ENCODE measurements at places on chromosomes 2 and 18.

GRCh38 chr2:172962824-172963223, 112.8 kb upstream of the MAP3K20 start:
- no peak for DNase-seq

GRCh38 chr2:67289921-67290371, 107.2 kb upstream of the ETAA1 start:
- DNase-seq = no peak

DNA sequence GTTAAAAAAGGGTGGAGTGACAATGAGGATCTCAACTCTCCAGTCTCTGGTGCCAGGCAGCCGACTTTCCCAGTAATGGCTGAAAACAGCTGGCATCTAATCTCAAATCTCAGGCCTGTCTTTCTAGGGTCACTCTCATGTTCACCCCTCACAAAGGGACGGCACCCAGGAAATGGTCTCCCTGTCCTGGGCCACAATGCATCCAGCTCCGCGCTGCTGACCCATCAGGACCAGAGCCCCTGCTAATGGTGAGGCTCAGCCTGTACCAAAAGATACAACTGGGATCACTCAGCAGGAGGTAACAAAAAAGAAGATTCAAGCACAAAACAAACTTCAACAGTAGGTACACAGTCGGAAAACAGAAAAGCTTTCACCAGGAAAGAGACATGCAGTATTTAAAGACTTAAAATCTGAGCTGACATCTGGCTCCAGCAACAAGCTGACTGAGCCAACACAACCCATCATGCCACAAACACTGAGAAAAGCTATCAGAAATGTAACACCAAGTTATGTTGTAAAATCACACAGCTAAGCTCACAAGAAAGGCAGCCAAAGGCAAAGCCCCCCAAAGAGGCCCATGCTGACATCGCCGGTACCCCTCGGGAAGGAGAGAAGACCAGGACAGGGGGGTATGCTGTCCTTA, 13.6 kb upstream of the KIDINS220 start:
- no peak for DNase-seq

GRCh38 chr2:215746226-215746886, 267.0 kb downstream of the MREG start:
- DNase-seq = no peak

GRCh38 chr2:113233593-113234550, 44.8 kb downstream of the PAX8 start:
- no peak for DNase-seq

DNA sequence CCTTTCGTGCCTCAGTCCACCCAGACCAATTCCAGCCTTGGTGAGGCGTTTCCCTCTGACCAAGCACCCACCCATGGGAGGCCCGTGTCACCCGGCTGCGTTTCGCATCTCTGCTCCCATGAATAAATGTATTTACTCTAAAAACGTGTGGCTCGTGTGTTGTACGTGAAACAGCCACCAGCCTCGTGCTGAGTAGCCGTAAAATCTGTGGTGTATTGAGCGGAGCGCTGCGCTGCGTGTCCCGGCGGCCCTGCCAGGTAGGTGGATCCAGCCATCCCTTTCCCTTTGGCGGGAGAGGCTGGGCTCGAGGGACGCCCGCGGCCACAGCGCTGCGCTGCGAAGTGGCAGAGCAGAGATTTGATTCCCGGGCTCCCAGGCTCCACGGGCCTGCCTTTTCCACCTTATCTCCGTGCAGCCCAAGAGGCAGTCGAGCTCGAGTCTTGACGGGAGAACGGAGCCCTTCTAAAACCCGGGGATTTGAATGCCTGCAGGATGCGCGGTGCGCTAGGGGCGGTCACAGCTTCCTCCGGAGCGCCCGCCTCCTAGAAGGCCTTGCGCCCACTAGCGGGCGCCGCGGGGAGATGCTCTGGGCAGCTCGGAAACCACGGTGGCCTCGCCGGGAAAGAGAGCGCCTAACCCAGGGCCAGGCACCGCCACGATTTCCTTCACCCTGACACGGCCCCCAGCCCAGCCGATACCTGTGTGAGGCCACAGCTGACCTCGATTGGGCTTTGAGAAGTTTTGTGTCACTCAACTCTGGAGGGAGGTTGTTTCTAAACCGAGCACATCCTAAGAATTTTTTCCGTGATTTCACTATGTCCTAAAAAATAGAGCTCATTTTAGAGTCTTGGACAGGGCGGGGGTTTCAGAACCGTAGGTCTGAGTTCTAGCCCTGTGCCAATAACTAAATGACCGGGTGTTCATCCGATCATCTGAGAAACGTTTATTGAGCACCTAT, 3.9 kb upstream of the PSMD1 start:
- peak; percentile 27 for DNase-seq

DNA sequence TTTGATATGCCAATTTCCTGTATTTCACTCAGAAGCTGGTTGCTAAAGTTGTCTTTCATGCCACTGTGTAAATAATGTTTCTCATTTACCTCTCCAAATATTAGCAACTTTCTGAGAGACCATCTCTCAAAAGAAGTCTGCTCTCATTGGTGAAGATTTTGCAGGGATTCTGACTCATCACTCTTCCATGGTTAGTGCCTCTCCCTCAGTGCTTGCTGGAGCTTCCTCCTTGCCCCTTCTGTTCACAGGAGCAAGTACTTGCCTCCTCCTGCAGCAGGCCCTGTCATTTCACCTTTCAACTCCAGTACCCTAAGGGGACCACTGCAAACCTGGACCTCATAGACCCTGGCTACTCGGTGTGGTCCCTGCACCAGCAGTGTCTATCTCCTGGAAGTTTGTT, 168.8 kb downstream of the ZNF385B start:
- no peak for DNase-seq

DNA sequence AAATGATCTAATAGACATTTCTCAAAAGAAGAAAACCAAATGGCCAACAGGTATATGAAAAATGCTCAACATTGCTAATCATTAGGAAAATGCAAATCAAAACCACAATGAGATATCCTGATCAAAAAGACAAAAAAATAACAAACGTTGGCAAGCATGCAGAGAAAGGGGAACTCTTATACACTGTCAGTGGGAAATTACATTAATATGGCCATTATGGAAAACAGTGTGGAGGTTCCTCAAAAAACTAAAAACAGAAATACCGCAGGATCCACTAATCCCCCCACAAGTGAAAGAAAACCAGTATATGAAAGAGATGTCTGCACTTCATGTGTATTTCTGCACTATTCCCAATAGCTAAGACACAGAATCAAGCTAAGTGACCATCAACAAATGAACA, 57.7 kb upstream of the CTIF start:
- DNase-seq = no peak

- no peak for DNase-seq
Observed at GRCh38 chr18:211582-211981, 53.2 kb downstream of the USP14 start.

- no peak for DNase-seq
Observed at GRCh38 chr2:56580242-56580641, 396.5 kb downstream of the CCDC85A start.

DNA sequence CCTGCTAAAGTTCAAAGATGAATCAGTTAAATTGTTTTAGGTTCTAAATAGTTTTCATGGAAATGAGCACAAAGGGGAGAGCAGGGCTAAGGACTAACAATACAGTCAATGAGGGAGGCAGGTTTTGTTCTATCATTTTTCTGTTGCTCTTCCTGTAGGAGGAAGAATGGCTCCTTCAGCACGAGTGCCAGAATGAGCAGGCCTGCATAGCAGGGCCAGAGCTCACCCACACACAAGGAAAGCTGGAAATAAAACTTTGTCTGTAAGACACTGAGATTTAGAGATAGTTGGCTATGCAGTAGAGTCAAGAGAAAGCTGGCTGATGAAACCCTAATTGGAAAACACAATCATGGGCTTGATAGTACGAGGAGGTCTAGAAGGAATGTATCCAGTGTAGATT, 313.3 kb downstream of the MBD2 start:
- DNase-seq = no peak

GRCh38 chr2:207813942-207814341, 44.2 kb upstream of the FZD5 start:
- no peak for DNase-seq

DNA sequence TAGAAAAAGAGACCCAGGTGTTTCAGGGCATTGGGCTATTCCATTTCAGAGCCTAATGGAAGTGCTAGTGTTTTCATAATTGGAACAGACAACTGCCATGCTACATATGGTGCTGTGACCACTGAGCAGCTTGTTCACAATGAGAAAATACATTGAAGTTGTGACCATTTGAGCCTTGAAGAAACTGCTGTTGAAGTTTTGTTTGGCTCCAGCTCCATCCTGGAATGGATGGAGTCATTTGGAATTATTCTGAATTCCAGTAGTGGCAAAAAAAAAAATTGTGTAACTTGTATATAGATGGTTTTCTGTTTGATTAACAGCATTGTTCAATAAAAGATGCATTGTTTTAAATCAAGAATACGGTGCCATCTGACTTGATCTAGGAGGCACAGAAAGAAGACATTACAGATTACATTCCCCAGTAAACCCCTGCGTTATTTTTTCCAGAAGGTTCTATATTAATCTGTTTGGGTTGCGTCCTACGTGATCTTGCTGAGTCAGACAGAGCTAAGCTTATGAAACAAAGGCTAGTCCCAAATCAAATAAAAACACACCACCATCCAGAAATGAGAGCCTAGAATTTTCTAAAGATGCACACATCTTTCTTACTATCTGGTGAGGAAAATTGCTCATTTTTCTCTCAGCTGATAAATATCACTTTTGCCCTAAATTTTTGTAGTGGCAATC, 19.2 kb downstream of the FMNL2 start:
- DNase-seq = no peak

- DNase-seq = no peak
Observed at GRCh38 chr2:19776941-19777514, 124.8 kb downstream of the TTC32 start.

- DNase-seq = no peak
Observed at GRCh38 chr18:45103319-45104048, 422.8 kb downstream of the SETBP1 start.

GRCh38 chr2:189613077-189613636, 32.6 kb upstream of the SLC40A1 start:
- DNase-seq = no peak

- DNase-seq = no peak
Observed at GRCh38 chr2:74250189-74250631, 51.8 kb downstream of the MTHFD2 start.

DNA sequence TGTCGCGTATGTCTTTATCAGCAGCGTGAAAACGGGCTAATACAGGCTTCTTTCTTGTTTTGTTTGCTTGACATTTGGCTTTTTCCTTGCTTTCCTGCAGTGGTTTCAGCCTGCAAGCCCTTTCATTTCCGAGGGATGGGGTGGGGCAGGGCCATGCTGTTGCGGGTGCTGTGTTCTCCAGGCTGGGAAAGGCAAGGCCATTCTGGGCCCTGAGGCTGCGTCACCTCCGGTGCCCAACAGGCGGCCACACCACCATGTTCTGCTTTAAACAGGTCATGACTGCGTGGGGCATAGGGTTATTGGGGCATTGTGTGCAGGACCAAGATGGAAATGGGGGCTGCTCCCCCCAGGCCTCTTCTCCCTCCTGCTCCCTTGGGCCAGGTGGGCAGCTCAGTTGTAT, 38.6 kb upstream of the PLB1 start:
- DNase-seq = no peak

DNA sequence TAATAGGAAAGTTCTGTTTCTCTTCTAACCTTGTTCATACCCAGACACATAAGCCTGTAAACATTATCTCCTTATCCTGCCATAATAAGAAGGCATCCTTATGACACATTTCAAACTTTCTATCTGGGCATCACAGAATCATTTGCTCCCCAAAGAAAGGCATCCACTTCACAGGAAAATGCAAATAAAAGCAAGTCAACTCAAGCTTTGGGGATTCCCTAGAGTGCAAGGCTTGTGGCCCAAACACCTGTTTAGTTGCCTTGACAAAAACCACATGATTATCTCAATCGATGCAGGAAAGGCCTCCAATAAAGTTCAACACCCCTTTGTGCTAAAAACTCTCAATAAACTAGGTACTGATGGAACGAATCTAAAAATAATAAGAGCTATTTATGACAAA, 195.7 kb upstream of the GALNT5 start:
- DNase-seq = no peak

GRCh38 chr18:9475643-9476591, 604 bp downstream of the RALBP1 start:
- no peak for DNase-seq

- no peak for DNase-seq
Observed at GRCh38 chr2:111054791-111055691, 65.7 kb upstream of the BCL2L11 start.

- DNase-seq = no peak
Observed at GRCh38 chr2:158741625-158742024, 53.5 kb upstream of the DAPL1 start.

DNA sequence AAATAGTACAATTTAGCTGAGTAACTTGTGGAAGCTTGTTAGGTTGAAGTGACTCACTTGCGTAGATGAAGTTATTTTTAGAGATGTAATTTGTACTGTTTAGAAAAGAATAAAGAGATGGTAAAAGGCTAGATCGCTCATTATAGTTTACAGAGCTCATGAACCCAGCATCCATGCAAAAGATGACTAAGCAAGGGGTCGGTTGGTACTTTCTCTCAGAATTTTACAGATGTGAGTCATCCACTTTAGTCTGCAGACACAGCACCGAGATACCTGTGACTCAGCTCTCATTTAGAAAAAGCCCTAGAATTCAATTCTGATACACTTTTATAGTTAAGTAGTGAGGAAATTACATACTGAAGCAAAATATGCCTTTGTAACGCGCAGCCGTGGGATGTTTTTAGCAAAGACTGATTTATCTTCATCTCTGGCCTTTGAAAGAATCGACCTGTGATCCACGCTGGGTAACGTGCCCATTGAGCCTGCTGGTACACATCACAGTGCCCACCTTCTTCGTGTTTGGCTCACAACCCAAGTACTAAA, 116.5 kb upstream of the FOSL2 start:
- DNase-seq = no peak

DNA sequence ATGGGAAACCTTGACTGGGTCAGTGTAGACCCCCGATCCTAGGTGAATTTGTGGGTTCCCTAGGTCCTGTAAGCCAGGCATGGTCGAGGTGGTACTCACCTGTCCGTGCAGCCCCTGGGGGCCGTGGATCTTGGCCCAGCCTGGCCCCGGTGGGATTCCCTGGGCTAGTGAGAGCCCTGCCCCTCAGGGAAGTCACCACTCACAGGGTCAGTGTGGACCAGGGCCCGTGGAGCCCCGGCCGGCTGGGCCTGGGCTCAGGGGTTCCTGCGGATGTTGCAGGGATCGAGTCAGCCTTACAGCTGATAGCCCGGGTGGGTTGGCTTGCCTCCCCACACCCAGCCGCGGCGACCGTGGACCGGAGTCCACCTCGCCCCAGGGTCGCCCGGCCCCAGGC, 528 bp downstream of the ATG9A start:
- DNase-seq = no peak
